Spleen (tissue), 13 donors: ENCODE measurements at places on chromosomes 1 and 21. TPM values are rescaled to one million over a fixed set of nuclear protein-coding genes. Genes with fewer than 3 reads are reported as not detected.
A peak's percentile ranks its signal among the peaks of the same experiment; 100 is the strongest.

The KRTAP19-3 gene
- not detected for polyA plus RNA-seq

The RAB7B gene
- 0.67 TPM for polyA plus RNA-seq

The TRAF5 gene
- 34.9 TPM for polyA plus RNA-seq

The FMOD gene
- 4.9 TPM for polyA plus RNA-seq

The NPHS2 gene
- polyA plus RNA-seq = 0.06 TPM

GRCh38 chr1:9069326-9070100 lies at the start of gene SLC2A5:
Gene SLC2A5, minus strand, starts transcription at chr1:9069635. Its CDS starts 99 bp downstream, at chr1:9069536.
- peak; percentile 81 for DNase-seq
- no peak within 1 kb of the TSS for H3K4me3 ChIP-seq
- H3K36me3 ChIP-seq = no peaks in the 10 kb centered on the region

DNA sequence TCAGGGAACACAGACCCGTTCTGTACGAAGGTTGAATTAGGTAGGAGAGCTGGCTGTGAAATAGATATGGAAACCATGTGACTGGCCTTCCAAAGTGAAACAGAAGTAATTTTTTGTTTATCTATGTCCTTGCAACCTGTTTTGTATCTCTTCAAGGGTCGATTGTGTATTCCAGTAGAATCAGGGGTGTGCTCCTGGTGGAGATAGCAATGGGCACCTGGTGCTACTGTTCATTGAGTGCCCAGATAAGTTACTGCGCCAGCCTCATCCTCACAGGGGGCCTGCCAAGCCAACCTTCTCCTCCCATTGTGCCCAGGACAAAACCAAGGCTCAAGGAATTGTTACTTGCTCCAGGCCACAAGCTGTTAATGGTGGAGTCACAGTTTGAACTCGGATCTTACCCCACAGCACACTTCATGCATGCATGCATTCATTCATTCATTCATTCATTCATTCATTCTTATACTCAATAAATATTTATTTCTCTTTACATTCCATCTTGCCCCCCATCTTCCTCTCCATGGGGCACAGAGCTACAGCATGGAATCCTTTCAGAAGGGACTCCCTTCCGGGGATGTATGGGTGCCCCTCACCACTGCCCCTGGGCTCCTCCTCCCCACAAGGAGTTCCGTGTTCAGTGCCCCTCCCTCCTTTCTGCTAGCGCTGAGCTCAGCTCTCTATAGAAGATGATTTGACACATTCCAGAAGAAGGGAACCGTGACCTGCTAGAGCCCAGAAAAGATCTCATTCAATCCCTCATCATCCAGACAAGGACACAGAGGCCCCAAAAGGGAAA lies 24.0 kb downstream of the ADORA1 start:
- no peak for DNase-seq
- no peak overlapping the region for H3K4me3 ChIP-seq
- no peaks in the 10 kb centered on the region for H3K36me3 ChIP-seq

DNA sequence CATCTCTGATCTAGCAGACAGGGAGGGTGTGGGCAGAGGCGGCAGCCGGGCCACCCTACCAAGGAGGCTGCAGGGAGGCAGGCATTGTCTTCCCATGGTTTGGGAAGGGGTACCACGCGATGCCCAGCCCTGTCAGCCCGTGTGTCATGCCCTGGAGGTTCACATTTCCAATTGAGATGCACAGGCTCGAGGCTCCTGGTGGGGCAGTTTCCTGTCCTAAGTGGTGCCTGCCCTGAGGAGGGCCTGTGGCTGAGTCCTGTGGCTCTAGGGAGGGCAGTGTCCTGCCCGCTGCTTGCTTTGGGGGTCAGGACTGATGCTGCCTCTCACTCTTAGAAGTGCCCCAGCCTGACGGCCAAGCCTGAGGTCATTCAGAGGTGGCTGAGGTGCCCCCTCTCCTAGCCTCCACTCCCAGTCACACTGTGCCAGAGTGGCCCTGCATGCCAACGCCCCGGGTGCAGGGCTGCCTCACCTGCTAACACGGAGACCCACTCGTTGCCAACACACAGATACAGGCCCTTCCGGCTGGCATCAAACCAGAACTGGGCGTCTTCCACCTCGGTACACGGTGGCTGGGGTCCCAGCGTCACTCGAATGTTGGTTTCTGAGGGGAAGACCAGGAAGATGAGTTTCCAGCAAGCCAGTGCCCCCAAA lies 11.9 kb downstream of the KRTAP10-1 start:
- H3K4me3 ChIP-seq = no peak overlapping the region
- H3K27me3 ChIP-seq = no peaks in the 10 kb centered on the region
- DNase-seq = peak; percentile 47
- H3K4me1 ChIP-seq = no peaks in the 10 kb centered on the region

DNA sequence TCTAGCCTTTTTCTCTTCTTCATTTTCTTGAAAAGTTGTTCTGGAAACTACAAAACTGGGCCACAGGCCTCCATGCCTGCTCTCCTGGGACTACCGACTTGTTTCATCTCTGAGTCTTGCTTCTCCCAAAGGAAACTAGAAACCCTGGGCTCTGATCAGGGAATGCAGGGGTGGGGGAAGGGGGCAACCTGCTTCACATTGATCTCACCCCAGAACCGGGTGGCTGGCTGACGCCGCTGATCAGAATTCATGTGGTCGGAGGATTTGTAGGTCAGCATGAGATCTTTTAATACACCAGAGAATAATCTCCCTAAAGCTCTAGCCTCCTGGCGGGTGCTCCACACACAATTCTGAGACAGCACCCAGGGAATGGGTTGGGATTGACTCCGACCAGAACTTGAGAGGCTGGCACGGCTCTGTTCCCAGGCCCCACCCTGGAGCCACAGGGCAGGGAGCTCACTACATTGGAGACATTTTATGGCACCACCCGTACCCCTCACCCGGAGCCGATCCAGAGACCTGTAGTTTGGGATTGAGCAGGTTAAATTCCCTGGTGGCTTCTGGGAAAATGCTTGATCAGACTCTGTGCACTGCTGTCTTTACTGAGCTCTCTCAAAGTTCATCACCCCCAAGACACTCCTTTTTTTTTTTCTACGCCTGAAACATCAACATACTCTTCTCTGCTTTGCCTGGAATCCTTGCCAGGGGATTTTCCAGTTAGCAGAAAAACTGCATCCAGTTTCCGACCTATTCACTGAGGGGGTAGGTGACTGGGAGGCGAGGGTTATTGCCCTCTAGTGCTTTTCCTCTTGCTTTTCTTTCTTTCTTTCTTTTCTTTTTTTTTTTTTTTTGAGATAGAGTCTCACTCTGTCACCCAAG lies 12.2 kb upstream of the ARHGEF10L start:
- no peaks in the 10 kb centered on the region for H3K27me3 ChIP-seq
- H3K36me3 ChIP-seq = no peaks in the 10 kb centered on the region
- H3K27ac ChIP-seq = peak overlapping the region; percentile 56
- H3K4me3 ChIP-seq = no peak overlapping the region

GRCh38 chr1:212686069-212686468 lies 13.6 kb downstream of the BATF3 start:
- H3K27ac ChIP-seq = no peak overlapping the region
- no peak for DNase-seq
- peaks cover 3% of the 10 kb centered on the region for H3K36me3 ChIP-seq
- no peak overlapping the region for H3K4me3 ChIP-seq

- H3K27ac ChIP-seq = no peak overlapping the region
- H3K4me3 ChIP-seq = no peak overlapping the region
- DNase-seq = no peak
- no peaks in the 10 kb centered on the region for H3K36me3 ChIP-seq
- no peaks in the 10 kb centered on the region for H3K27me3 ChIP-seq
Observed at GRCh38 chr1:73911849-73912248, 286.1 kb downstream of the LRRIQ3 start.

DNA sequence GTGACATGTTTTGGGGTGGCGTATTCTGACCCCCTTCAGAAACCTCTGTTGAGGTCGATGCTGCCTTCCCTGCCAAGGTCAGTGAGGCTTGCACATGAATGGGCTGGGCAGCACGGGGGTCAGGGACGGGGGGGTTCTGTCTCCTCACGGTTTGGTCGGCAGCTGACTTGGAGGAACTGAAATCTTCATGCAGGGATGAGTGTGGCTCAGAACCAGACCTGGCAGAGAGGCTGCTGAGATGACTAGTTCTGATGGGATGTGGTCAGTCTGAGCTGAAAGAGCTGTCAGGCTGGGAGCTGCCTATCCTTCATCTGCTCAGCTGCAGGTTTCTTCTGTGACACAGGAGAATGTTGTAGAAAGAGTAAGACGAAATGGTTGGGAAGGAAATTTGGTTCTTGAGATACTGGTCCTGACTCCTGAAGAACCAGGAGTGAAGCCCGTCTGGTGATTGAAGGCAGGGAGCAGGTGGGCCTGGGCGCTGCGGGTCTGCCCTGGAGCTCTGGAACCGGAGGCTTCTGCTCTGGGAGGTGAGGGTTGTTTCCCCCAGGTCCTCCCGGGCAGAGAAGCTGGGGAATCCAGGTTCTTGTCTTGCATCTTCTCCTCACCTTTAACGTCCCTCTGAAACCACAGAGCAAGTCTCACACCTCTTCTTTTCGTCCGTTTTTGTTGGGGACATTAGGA lies 3.3 kb downstream of the SLX9 start:
- H3K27me3 ChIP-seq = no peaks in the 10 kb centered on the region
- H3K36me3 ChIP-seq = peaks cover 21% of the 10 kb centered on the region
- H3K4me1 ChIP-seq = peaks cover 24% of the 10 kb centered on the region
- no peak overlapping the region for H3K4me3 ChIP-seq

DNA sequence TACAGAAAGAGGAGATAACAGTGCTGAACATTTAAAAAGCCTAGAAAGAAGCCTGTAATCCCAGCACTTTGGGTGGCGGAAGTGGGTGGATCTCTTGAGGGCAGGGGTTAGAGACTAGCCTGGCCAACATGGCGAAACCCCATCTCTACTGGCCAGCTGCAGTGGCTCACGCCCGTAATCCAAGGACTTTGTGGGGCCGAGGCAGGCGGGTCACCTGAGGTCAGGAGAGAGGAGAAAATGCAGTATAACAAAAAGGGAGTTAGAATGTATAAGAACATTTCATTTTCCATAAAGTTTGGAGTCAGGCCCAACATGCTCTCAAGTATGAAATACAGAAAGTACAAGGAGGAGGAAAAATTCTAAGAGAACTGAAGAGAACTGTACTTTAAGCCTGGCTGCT lies 134.5 kb downstream of the SMYD3 start:
- peak; percentile 67 for DNase-seq
- no peaks in the 10 kb centered on the region for H3K36me3 ChIP-seq
- no peaks in the 10 kb centered on the region for H3K27me3 ChIP-seq
- H3K4me1 ChIP-seq = no peaks in the 10 kb centered on the region
- H3K4me3 ChIP-seq = no peak overlapping the region
- peak overlapping the region; percentile 10 for H3K27ac ChIP-seq

DNA sequence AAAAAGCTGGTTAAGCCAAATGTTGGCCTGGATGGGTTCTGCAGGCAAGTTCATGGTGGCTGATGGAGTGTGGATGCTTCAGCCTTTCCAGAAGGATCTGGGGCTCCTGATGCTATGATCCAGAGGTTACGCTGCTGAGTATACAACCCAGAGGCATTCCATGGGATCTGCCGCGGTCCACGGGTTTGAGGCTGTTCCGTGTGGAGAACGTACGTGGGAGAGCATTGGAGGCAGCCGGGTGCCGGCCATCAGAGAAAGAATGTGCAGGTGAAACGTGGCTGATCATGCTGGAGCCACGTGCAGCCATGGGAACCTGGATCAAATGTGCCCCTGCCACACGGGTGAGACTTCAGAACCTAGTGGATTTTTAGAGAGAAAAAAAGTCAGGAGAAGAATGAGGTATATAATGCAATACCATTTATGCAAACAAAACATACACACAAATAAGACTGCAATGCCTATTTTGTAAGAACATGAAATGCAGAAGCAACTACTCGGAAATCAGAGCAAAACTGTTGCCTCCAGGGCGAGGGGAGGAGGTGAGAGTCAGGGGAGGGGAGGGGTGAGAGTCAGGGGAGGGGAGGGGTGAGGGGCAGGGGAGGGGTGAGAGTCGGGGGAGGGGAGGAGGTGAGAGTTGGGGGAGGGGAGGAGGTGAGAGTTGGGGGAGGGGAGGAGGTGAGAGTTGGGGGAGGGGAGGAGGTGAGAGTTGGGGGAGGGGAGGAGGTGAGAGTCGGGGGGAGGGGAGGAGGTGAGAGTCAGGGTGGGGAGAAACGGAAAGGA lies 116.5 kb upstream of the C1orf174 start:
- H3K4me1 ChIP-seq = no peaks in the 10 kb centered on the region
- no peaks in the 10 kb centered on the region for H3K36me3 ChIP-seq
- no peak for DNase-seq
- H3K27me3 ChIP-seq = no peaks in the 10 kb centered on the region
- no peak overlapping the region for H3K4me3 ChIP-seq

DNA sequence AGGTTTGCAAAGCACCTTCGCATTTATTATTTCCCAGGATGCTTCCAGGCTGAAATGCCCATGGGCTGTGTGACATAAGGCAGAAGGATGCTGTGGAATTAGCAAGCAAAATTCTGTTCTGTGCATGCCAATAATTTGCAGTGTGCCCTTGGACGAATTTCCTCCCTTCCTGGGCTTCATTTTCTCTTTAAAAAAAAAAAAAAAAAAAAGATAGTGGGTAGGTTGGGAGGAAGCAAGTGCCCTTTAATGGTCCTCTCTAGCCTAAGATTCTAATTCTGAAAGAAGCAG lies 2.5 kb upstream of the ID3 start:
- no peaks in the 10 kb centered on the region for H3K27me3 ChIP-seq
- DNase-seq = no peak
- H3K36me3 ChIP-seq = no peaks in the 10 kb centered on the region
- peaks cover 48% of the 10 kb centered on the region for H3K4me1 ChIP-seq
- H3K27ac ChIP-seq = peak overlapping the region; percentile 96

DNA sequence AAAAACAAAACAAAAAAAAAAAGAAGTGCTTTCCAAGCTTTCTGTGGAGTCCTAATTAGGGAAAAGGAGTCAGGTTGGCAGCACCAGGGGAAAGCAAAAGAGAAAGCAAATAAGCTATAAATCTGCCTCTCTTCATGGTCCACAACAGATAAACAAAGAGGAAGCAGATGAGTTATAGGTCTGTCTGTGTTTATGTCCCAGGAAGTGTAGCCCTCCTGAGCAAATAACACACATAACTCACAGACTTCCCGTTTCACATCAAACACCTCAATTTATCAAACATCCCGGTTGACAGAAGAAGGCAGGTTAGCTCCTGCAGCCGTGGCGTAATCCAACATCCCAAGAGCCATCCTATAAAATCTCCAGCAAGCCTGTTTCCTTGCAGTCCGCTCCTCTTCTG lies 5.6 kb upstream of the SLC2A5 start:
- H3K4me3 ChIP-seq = no peak overlapping the region
- no peaks in the 10 kb centered on the region for H3K27me3 ChIP-seq
- DNase-seq = no peak
- H3K27ac ChIP-seq = peak overlapping the region; percentile 76

- DNase-seq = no peak
- H3K27ac ChIP-seq = peak overlapping the region; percentile 89
- peak overlapping the region; percentile 95 for H3K4me3 ChIP-seq
- no peaks in the 10 kb centered on the region for H3K27me3 ChIP-seq
- H3K4me1 ChIP-seq = peaks cover 51% of the 10 kb centered on the region
Observed at GRCh38 chr1:111448482-111448917, 556 bp downstream of the WDR77 start.

- H3K36me3 ChIP-seq = no peaks in the 10 kb centered on the region
- peaks cover 14% of the 10 kb centered on the region for H3K27me3 ChIP-seq
- DNase-seq = peak; percentile 85
- peak overlapping the region; percentile 76 for H3K27ac ChIP-seq
- H3K4me1 ChIP-seq = peaks cover 87% of the 10 kb centered on the region
- H3K4me3 ChIP-seq = peak overlapping the region; percentile 68
Observed at GRCh38 chr1:206506405-206507283, 687 bp upstream of the RASSF5 start.

- DNase-seq = peak; percentile 94
- no peaks in the 10 kb centered on the region for H3K27me3 ChIP-seq
- H3K36me3 ChIP-seq = no peaks in the 10 kb centered on the region
- peaks cover 37% of the 10 kb centered on the region for H3K4me1 ChIP-seq
- no peak overlapping the region for H3K4me3 ChIP-seq
Observed at GRCh38 chr1:155206891-155207805, 549 bp downstream of the THBS3 start.
